ENCODE measurements at places on chromosomes 13 and 19. TPM values are rescaled to one million over a fixed set of nuclear protein-coding genes. Genes with fewer than 3 reads are reported as not detected.

DNA sequence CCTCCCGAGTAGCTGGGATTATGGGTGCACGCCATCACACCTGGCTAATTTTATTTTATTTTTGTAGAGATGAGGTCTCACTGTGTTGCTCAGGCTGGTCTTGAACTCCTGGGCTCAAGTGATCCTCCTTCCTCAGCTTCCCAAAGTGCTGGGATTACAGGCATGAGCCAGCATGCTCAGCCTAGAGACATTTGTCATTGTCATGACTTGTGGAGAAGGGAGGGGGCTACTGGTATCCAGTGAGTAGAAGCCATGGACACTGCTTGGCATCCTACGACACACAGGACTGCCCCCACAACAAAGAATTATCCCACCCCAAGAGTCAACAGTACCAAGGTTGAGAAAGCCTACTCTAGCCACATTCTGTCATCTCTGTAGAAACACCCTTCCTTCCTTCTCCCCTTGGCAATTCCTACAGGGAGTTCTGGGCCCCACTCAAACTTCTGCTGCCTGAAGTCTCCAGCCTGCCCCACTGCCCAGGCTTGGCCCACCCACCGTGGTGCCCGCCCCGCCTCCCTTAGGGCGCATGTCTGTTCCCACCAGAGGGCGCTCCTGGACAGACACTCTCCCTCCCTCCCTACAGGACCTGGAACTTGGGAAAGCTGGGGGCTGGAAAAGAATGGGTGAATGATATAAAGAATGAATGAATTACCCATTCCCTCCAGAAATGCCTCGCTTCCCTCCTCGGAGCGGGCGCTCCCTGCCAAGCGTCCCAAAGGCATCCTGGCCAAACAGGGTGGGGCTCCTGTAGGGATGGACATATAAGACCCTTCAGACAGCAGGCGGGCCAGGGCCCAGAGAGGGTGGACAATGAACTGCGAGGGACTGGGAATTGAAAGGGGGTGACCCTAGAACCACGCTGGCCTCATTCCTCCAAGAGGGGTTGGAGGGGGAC, 5.5 kb upstream of the EMP3 start:
- DNase-seq = peak; percentile 89

- no peak for DNase-seq
These were observed 164.7 kb downstream of the KATNAL1 start for GRCh38 chr13:30142486-30143211.

DNA sequence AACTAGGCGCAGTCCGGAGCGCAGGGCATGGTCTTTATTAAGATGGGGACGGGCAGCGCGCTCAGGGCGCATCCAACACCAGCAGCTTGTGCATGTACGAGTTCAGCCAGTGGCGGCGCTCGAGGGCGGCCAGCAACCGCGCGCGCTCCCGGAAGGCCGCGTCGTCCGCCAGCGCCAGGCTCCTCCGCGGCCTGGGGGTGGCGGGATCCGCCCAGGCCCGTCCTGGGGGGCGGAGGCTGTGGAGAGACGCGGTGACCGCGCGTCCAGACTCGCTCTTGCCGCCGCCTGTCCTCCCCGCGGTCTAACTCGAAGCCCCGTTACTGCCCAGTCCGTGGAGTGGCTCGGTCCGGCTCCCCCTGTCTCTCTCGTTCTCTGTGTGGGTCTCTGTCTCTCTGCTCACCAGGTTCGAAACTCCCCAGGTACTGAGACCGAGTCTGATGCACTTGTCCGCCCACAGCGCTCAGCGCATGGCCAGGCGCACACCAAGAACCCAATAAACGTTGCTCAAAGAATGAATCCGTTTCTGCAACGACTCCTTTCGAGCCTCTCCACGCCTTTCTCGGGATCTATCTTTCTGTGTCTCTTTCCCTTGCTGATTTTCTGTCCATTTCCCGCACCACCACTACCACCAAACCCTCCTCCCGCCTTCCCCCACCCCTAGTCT, 702 bp downstream of the PTH2 start:
- peak; percentile 86 for DNase-seq

- peak; percentile 52 for DNase-seq
These were observed 3.9 kb downstream of the TMEM147 start for GRCh38 chr19:35549174-35549788.

UNC13A gene
- 79.7 TPM for total RNA-seq

- DNase-seq = no peak
These were observed 73.2 kb upstream of the DOCK9 start for GRCh38 chr13:99050983-99051488.

GRCh38 chr13:75395066-75395465, 86.9 kb downstream of the TBC1D4 start:
- DNase-seq = no peak

- DNase-seq = no peak
These were observed 242.5 kb upstream of the GPC6 start for GRCh38 chr13:92984151-92984550.

DNA sequence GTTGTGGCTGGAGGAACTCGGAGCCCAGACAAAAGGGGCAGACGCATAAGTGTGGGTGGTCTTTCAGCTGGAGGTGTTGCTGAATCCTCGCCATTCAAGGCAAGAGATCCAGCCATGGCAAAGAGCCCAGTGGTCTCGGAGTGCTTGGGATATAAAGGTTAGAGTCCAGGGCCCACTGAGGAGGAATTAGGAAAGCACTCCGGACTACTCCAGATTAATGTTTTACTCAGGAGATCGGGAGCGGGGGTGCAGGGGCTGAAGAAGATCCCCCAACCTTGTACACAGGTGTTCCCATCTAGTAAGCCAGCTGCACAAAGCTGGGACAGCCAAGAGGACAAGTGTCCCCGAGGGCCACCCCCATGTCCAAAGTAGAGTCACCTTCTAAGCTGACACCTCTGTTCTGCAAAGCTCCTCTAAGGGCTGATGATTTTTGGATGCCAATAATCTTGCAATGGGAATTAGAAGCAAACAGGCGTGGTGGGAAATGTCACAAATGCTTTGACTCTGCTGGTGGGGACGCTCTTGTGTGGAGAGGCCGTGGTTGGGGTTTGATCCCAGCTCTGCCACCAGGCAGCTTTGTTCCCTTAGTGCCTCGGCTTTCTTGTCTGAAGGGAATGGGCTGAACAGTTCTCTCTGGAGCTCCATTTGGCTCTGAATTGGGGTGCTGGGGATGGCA, 194.3 kb upstream of the SOX1 start:
- DNase-seq = no peak

CBY2 gene
- total RNA-seq = not detected

DNA sequence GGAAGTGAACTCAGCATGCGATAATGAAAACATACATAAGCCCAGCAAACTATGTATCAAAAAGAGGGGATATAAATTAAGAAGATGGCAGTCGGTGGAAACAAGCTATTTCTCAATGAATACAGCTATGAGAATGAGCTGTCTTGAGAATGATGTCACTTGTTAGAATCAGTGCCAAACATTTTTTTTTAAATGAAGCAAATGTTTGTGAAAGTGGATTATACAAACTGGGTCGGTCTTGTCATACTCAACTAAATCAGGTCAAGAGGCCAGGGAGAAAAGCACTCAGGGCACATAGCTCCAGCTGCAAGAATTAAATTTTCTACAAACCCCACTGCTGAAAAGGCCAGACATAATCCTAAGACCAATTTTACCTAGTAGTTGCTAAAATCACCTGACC, 1048.4 kb downstream of the SLITRK1 start:
- DNase-seq = no peak
